Activated naive CD8-positive, alpha-beta T cell treated with anti-CD3 and anti-CD28 coated beads for 36 hours (primary cell): ENCODE measurements at places on chromosomes 2 and 18. TPM values are rescaled to one million over a fixed set of nuclear protein-coding genes. Genes with fewer than 3 reads are reported as not detected.

SERPINB3 gene
- not detected for total RNA-seq

RUFY4 gene
- total RNA-seq: 1.6 TPM

KCNS3 gene
- total RNA-seq: not detected

CYRIA gene
- total RNA-seq: 0.16 TPM

ALLC gene
- total RNA-seq: not detected

ITGB6 gene
- not detected for total RNA-seq

HOXD8 gene
- total RNA-seq: not detected

RFTN2 gene
- not detected for total RNA-seq

HOXD13 gene
- total RNA-seq: not detected

REEP1 gene
- total RNA-seq: 0.20 TPM

TDRD15 gene
- not detected for total RNA-seq

MGAT4A gene
- 45.1 TPM for total RNA-seq

KHK gene
- 12.8 TPM for total RNA-seq

CNGA3 gene
- total RNA-seq: not detected
